Left lung (tissue), 14 donors: ENCODE measurements at places on chromosomes 7 and 10. TPM values are rescaled to one million over a fixed set of nuclear protein-coding genes. Genes with fewer than 3 reads are reported as not detected.

PLEKHS1 gene
- 0.13 TPM for polyA plus RNA-seq

CUZD1 gene
- polyA plus RNA-seq, result 2.2 TPM

GRCh38 chr7:40802497-40802896 is 667.7 kb downstream of the SUGCT start:
- DNase-seq, result no peak
- no peaks in the 10 kb centered on the region for H3K27me3 ChIP-seq
- no peak overlapping the region for H3K27ac ChIP-seq

- no peaks in the 10 kb centered on the region for H3K27me3 ChIP-seq
- no peak for DNase-seq
- H3K4me1 ChIP-seq, result peaks cover 9% of the 10 kb centered on the region
- no peaks in the 10 kb centered on the region for H3K36me3 ChIP-seq
- H3K4me3 ChIP-seq, result no peak overlapping the region
These were observed 137.7 kb upstream of the PFKP start for GRCh38 chr10:2929480-2930258.

DNA sequence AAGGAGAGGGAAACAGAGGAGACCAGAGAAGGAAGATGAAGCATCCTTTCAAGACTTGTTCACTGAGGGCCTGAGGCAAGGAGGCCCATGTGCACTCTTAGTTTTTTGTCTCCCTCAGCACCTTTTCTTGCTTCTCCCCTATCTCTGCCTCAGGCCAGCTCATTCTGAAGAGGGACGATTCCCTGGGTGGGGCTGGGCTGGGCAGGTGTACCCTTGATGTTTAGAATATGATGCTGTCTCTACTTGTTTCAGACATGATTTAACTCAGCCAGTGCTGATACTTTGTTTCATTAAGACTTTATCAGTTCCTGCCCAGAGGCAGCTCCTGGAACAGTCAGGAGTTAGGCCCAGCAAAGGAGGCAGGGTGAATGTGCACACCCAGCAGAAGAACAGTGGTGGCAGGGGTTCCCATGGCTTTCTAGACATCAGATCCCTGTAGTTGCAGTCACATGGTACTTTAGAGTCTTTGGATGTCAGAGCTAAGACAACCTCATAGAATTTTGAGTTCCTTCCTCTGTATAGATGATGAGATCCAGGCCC is 3.4 kb downstream of the PRXL2A start:
- H3K27me3 ChIP-seq, result peaks cover 23% of the 10 kb centered on the region
- H3K4me1 ChIP-seq, result peaks cover 17% of the 10 kb centered on the region
- no peak overlapping the region for H3K4me3 ChIP-seq
- H3K36me3 ChIP-seq, result no peaks in the 10 kb centered on the region

GRCh38 chr7:13742811-13743210 is 246.7 kb downstream of the ETV1 start:
- H3K27me3 ChIP-seq, result no peaks in the 10 kb centered on the region
- DNase-seq, result peak; percentile 69
- H3K36me3 ChIP-seq, result no peaks in the 10 kb centered on the region
- peak overlapping the region; percentile 44 for H3K27ac ChIP-seq
- peaks cover 15% of the 10 kb centered on the region for H3K4me1 ChIP-seq

- no peaks in the 10 kb centered on the region for H3K36me3 ChIP-seq
- H3K27ac ChIP-seq, result no peak overlapping the region
- DNase-seq, result no peak
- no peaks in the 10 kb centered on the region for H3K4me1 ChIP-seq
These were observed 53.2 kb upstream of the ZNF33B start for GRCh38 chr10:42691361-42692120.

GRCh38 chr10:5413012-5413938 is 918 bp downstream of the NET1 start:
- H3K27ac ChIP-seq, result no peak overlapping the region
- H3K36me3 ChIP-seq, result no peaks in the 10 kb centered on the region
- H3K4me3 ChIP-seq, result peak overlapping the region; percentile 63
- H3K27me3 ChIP-seq, result no peaks in the 10 kb centered on the region
- peaks cover 10% of the 10 kb centered on the region for H3K4me1 ChIP-seq
- DNase-seq, result peak; percentile 21

DNA sequence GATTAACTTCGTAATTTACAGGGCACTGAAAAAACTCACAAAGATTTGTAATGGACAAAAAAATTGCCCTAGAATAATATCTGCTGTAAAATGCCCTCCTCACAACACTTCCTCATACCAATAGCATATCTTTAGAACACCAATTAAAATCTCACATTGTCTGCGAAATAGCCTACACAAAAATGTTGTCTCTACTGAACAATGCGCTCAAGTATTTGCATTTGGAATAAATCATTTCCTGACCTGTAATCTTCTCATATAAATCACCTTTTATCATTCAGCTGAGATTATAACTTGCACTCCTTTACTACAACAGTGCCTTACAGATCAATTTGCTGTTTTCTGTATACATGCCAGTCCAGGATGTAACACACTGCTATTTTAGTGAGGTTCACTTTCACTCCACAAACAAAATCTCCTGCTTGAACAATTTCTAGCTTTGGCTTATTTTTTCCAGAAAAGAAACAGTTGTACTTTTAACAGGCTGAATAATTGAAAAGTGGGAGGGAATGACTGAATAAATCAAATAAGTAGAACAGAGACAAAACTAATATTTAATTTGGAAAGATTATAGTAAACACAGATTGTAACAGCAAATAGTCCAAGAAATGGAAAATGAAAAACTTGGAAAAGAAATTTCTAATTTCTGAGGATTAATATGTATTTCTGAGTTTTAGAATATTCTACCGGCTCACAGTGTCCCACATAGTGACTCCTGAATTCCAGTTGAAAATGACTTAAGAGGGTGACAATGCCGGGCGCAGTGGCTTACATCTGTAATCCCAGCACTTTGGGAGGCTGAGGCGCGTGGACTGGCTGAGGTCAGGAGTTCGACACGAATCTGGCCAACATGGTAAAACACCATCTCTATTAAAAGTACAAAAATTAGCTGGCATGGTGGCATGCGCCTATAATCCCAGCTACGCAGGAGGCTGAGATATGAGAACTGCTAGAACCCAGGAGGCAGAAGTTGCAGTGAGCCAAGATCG is 30.6 kb downstream of the JMJD1C start:
- H3K4me3 ChIP-seq, result no peak overlapping the region
- H3K27ac ChIP-seq, result no peak overlapping the region
- peaks cover 70% of the 10 kb centered on the region for H3K4me1 ChIP-seq
- DNase-seq, result no peak

GRCh38 chr10:12543589-12543988 is 194.2 kb downstream of the CAMK1D start:
- H3K27me3 ChIP-seq, result no peaks in the 10 kb centered on the region
- no peaks in the 10 kb centered on the region for H3K36me3 ChIP-seq
- no peak overlapping the region for H3K27ac ChIP-seq
- H3K4me3 ChIP-seq, result no peak overlapping the region
- no peak for DNase-seq

- no peaks in the 10 kb centered on the region for H3K4me1 ChIP-seq
- DNase-seq, result no peak
- no peaks in the 10 kb centered on the region for H3K36me3 ChIP-seq
These were observed 942.9 kb downstream of the NRG3 start for GRCh38 chr10:82817676-82818422.

DNA sequence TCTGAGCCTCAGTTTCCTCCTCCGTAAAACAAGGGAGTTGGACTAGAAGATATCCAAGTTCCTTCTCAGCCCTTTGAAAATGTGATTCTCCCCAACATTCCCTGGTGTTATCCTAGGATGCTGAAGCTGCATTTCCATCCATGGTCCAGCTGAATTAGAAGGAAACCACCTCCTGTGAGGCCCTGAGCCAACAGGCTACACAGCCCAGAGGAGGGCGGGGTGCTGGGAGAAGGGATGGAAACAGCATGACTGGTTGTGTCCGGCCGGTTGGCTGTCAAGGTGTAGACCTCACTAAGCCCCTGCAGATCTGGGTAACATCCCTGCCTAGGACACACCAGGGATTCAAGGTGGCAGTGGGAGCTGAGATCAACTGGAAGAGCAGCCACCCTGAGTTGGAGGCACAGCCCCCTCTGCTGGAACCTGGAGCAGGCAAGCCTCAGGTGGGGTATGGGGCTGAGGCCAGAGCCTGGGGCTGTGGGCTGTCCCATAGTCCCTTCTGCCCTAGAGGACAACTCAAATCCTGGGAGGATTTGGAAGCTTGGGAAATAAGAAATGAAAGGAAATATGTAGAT is 72.0 kb downstream of the PAX2 start:
- H3K27ac ChIP-seq, result no peak overlapping the region
- H3K27me3 ChIP-seq, result peaks cover 96% of the 10 kb centered on the region
- no peaks in the 10 kb centered on the region for H3K4me1 ChIP-seq
- no peak overlapping the region for H3K4me3 ChIP-seq

DNA sequence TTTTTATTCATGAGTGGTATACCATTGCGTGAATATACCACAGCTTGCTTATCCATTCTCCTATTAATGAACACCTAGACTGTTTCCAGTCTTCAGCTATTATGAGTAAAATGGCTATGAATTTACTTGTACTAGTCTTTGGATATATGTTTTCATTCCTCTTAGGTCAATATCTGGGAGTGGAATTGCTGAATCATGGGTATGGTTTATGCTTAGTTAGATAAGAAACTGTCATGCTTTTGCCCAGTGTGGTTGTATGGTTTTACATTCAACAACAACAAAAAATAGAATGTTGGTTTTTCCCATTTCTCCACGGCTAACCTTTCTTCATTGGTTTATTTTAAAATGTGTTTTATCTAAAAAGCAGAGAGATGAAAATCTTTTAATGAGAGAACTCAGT is 308.3 kb downstream of the PHF14 start:
- no peaks in the 10 kb centered on the region for H3K36me3 ChIP-seq
- H3K27me3 ChIP-seq, result no peaks in the 10 kb centered on the region
- no peak for DNase-seq
